ENCODE measurements at places on chromosomes 2 and 18.

GRCh38 chr2:86223140-86223926, 24.1 kb downstream of the MRPL35 start:
- DNase-seq, result no peak

GRCh38 chr2:210756855-210757254, 200.5 kb downstream of the CPS1 start:
- no peak for DNase-seq

DNA sequence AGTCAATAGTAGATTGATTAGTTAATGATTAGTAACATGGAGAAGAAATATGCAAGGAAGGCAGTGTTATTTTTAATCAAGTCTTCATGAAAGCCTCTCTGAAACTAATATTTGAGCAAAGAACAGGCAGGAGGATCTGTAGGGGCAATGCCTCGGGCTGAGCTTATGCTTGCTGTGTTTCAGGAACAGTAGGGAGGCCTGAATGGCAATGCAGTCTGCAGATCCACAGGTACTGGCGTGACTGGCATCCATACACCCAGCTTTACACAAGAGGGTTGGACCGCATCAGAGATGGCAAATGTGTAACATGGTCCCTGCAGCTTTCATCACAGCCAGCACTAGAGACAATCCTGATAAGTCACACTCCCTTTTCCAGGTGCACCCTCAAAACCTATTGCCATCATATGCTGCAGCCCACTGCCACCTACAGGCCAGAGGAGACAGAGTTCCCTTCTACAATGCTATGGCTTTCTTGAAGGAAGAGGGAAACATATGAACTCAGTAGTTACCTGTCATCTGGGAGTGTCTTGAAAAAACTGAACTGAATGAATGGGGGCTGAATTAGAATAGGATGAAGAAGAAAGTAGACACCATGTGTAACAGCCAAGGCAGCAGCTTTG, 582.4 kb upstream of the RAB6C start:
- peak; percentile 6 for DNase-seq

GRCh38 chr2:199777916-199778315, 73.1 kb downstream of the FTCDNL1 start:
- DNase-seq, result no peak

DNA sequence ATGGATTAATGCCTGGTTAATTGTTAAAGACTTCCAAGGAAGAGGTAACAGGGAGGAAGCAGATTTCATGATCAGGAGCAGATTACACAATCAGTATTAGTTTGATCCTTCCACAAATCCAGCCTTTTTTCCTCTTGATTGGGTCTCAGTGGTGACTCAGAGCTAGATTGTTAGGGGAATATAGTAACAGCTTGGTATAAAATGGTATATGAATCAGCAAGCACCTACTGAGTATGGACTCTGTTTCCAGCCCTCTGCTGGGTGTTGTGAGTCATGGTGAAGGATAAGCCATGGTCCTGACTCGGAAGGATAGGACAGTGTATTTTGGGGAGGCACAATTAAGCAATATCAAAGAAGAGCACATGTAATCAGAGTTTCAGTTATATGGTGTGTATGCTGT, 272.4 kb upstream of the DPP10 start:
- no peak for DNase-seq

Measured in stimulated activated naive CD8-positive, alpha-beta T cell treated with anti-CD3 and anti-CD28 coated beads, Interleukin-15, Interleukin-2, amounts not matched to agents 100 U/mL and 50 U/mL, for 24 hours (primary cell).